ENCODE measurements at places on chromosomes 4 and X.

- DNase-seq, result no peak
Measured at GRCh38 chr4:138341739-138342415, 99.7 kb upstream of the SLC7A11 start.

DNA sequence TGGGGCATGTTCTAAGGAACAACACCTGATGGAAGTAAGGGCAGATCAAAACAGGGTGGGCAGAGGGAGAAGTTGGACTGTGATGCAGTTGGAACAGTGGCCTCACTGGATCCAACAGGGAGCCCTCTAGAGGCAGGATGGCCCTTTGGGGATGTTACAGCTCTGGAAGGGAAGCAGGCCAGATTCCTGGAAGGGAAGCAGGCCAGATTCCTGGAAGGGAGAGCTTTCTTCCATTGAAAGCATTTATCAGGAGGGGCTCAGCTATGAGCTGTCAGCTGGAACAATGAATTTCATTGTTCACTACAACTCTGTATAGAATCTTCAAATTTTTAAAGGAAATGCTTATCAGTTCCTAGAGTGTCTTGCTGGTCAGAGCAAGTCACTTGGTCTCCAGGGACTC lies 17.7 kb downstream of the IL15 start:
- DNase-seq, result no peak

DNA sequence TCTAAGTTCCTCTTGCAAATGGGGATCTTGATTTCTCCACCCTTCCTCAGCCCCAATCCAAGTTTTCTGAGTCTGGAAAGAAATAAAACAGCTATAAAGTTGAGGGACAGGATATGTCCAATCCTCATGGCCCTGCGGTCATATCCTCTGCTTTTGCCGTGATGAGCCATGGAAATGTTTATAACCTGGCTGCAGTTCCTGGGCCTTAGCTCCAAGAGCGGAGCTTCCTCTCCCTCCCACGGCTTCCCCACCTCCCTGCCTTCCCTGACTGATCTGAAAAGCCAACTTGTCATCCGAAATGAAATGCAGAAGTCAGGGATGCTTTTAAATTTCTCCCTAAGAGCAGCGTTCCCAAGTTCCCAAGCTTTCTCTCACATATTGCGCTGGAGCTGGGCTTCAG lies 221.5 kb upstream of the SFRP2 start:
- no peak for DNase-seq

GRCh38 chr4:143512978-143513313 lies 556 bp upstream of the SMARCA5 start:
- no peak for DNase-seq

GRCh38 chr4:186740822-186741221 lies 17.2 kb upstream of the FAT1 start:
- DNase-seq, result no peak

GRCh38 chr4:154720123-154720522 lies 23.7 kb upstream of the LRAT start:
- no peak for DNase-seq

DNA sequence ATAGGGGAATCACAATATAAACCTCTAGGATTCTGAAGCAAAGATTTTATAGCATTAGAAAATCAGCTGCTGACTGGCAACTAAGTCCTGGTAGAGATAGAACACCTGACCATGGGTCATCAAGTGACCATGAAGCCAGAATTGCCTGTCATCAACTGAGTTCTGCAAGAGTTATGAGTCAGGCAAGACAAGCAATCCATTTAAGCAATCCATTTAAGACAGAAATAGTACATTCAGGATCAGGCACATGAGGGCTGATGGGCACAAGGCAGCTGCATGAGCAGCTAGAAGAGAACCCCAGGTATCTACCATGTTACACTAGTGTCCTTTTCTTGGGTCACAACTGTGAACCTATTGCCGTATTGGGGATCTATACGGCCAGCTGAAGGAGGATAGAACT lies 98.9 kb downstream of the SPRY1 start:
- DNase-seq, result no peak

- no peak for DNase-seq
Measured at GRCh38 chr4:114658179-114658578, 59.6 kb downstream of the UGT8 start.

DNA sequence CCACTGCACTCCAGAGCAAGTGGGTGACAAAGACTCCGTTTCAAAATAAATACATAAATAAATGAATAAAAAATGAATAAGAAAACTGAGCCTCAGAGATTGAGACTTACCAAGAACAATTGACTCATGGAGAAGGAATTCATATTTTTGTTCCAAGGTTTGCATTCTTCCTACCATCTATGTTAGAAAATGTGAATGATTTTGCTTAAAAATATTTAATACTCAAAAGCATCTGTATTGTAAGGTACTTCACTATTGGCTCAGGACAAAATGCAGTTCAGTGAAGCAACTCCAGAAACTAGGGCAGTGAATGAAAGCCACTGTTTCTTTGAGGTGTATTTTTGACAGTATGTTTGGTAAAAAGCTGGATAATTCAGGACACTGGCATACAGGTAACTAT lies 54.1 kb downstream of the XAGE2 start:
- DNase-seq, result no peak

- DNase-seq, result no peak
Measured at GRCh38 chr4:123345935-123346300, 50.7 kb upstream of the SPRY1 start.

- no peak for DNase-seq
Measured at GRCh38 chrX:44935640-44936039, 62.7 kb downstream of the KDM6A start.

Data from stimulated activated CD4-positive, alpha-beta T cell treated with anti-CD3 and anti-CD28 coated beads, Interleukin-2, amount 100 ng/mL, for 24 hours (primary cell).